ENCODE measurements at places on chromosomes 16 and 17. TPM values are rescaled to one million over a fixed set of nuclear protein-coding genes. Genes with fewer than 3 reads are reported as not detected.

RSAD1 gene
- 24.2 TPM for total RNA-seq

- DNase-seq, result no peak
Observed at GRCh38 chr17:21199856-21200255, 14.1 kb downstream of the TMEM11 start.

- no peak for DNase-seq
Observed at GRCh38 chr16:25223964-25224363, 7.2 kb downstream of the AQP8 start.

GRCh38 chr16:10993649-10994048, 49.3 kb downstream of the CLEC16A start:
- DNase-seq, result no peak

- DNase-seq, result no peak
Observed at GRCh38 chr16:51150888-51151320, at the start of gene SALL1. Gene SALL1 (minus strand): TSS chr16:51151270. CDS start chr16:51151241, 29 bp downstream.

DNA sequence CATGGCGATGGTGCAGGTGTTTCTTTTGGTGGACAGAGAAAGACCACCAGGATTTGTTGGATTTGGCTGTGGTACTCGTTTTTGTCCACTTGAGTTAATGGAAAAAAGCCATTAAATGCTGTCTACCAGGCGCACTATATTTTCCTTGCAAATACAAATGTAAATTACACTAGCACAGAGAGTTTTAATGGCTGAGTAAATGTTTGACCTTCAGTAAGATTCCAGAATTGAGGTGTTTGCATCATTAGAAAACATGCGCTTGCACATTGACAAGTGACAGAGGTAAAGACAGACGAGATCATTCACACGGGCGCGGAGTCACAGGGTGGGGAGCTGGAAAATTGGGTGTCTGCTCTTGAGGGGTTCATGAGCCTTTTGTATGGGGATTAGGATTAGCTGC, 53.5 kb upstream of the AKTIP start:
- DNase-seq, result no peak

VAT1L gene
- total RNA-seq, result 13.4 TPM

DNA sequence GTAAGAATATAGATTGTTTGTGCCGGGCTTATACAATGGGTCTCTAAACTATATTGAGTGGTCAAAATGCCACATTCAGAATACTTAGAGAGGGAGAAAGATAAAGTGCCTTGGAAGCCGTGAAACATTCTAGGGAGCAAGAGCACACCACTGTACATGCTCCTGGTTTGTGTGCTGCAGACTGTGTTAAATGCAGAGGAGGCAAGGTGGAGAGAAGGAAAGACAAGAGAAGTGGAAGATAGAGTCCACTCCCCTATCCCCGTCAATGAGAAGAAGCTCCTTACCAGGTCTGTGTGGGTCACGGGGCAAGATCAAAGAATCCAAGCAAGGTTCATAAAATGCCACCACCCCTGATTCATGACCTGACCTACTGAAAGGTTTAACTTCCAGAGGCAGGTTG, 267.1 kb upstream of the TBX2 start:
- no peak for DNase-seq

GRCh38 chr17:82080048-82080788, 14.6 kb upstream of the DUS1L start:
- DNase-seq, result no peak

DNA sequence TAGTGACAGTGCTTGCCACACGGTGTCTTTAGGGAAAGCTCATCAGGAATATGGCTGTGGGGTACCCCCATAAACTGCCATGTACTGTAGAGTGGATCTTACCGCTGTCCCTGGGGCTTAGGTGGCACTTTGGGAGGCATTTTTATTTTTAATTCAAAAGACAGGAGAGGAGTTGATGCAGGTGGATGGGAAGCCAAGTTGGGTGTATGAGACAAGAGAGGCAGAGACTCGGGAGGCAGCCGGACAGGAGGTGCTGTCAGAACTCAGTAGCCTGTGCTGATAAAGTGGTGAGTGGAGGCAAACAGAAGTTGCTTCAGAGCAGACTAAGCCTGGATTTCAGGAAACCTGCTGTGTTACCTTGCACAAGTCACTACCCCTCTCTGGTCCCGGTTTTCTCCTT, 185.9 kb downstream of the TMEM132E start:
- DNase-seq, result no peak

KRTAP9-2 gene
- not detected for total RNA-seq

SLC6A2 gene
- total RNA-seq, result not detected

GRCh38 chr17:76384987-76385891, 830 bp downstream of the SPHK1 start:
- no peak for DNase-seq

ABAT gene
- total RNA-seq, result 86.1 TPM

GRCh38 chr17:41322094-41322902, 6.8 kb upstream of the KRTAP17-1 start:
- no peak for DNase-seq

DNA sequence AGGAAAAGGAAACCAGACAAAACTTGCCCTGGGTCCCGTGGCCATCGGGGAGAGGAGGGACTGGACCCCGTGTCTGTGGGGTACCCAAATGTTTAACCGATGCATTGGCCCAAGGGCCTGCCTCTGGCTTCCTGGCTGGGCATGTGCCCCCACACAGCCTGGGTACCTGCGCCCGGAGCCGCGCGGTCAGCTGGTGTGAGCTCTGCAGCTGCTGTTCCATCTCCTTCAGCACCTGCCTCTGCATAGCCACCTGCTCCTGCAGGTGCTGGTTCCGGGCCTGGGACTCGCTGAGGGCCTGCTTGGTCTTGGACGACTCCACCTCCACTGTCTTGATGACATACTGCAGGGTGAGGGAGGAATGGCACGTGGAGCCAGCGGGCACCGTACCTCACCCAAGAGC, 31.9 kb downstream of the KIFC3 start:
- no peak for DNase-seq

GRCh38 chr17:48551214-48551555, 6.3 kb upstream of the HOXB2 start:
- no peak for DNase-seq

- no peak for DNase-seq
Observed at GRCh38 chr16:82735186-82735585, 108.4 kb downstream of the CDH13 start.

- no peak for DNase-seq
Observed at GRCh38 chr17:3796110-3796821, 4.7 kb downstream of the ITGAE start.

- no peak for DNase-seq
Observed at GRCh38 chr17:19341211-19341631, 21.3 kb downstream of the B9D1 start.

- DNase-seq, result no peak
Observed at GRCh38 chr16:21186326-21186691, 25.1 kb downstream of the ZP2 start.

TBC1D16 gene
- 35.4 TPM for total RNA-seq

DNA sequence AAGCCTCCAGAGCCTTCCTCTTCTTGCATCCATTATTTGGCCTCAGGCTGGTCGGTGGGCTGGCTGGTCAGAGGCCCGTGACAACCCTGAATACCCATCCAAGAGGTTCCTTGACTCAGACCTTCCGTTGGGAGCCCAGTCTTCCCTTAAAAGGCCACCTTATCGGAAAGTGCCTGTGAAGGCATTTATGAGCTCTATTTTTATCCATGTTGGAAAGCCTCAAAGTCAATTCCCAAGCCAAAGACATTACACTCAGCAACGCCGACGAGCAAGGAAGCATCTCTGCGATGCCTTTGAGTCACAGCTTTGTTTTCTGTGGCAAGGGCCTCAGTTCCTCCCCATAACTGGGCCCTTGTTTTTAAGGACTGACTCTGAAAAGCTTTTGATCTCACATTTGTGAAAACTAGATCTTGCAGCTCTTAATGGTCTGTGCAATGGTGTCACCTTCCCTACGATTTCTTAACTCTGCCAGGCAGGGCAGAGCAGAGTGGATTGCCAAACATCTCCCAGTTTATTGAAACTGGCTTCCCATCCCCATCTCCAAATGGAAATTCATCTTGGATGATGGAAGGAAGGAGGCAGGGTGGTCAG, 13.3 kb upstream of the SPOP start:
- no peak for DNase-seq

- DNase-seq, result no peak
Observed at GRCh38 chr17:4712526-4712925, 2.1 kb downstream of the ARRB2 start.

DNA sequence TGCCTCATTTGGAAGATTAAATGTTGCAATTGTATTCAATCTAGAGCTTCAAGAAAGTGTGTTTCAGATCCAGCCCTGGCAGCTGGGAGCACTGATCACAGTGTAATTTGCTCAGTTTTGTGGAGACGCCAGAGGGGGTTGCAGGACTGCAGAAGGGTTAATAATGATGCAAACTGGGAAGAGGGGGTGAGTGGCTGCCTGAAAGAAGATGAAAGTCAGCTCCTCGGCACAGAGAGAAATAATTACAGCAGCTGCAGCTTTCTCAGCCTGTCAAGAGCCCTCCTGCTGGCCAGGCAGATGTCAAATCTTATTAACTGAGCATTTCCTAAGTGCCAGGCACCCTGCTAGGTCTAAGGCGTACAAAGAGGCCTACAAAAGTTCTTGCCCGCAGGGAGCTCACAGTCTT, 97.7 kb downstream of the ZNF18 start:
- no peak for DNase-seq

DNA sequence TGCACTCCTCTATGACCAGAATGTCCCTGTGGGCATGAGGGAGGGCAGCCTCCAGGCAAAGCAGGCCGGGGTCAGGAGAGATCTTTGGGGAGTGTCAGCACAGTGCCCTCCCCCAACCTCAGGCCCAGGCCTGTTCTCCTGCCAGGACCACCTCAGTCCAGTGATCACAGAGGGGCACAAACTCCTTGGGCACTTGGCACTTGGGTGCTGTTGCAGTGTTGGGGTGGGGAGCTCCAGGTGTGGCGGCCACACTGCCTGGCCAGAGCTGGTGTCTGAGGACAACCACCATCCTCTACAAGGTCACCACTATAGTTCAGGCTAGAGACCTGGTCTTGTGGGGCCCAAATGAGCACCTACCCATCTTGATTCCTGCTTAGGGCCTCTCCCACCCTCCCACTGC, 37.2 kb downstream of the SMPD3 start:
- no peak for DNase-seq

DNA sequence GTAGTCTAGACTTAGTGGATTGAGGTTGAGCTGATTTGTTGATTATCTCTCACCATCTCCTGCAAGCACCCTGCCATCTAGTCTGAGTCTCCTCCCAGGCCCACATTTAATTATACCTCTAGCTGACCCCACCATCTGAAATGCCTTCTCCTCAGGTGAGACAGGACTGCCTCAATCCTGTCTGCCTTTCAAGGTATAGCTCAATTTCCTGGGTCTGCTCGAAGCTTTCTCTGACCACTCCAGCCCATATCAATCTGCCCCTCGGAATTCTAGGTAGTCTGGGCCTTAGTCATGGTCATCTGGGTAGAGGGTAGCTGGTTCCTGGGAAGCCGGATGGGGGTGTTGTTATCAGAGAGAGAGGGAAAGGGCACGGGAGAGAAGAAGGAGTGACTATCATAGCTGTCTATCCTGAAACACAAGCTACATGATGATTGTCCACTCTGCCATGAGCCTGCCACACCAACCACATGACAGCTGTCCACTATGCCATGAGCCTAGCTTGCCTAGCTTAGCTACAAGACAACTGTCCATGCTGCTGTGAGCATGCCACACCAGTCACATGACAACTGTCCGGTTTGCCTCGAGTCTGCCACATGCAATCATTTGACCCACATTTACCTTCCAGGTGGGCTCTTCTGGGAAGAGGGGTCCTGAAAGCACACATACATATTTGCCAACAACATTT, 34.4 kb downstream of the LYRM9 start:
- no peak for DNase-seq

DNA sequence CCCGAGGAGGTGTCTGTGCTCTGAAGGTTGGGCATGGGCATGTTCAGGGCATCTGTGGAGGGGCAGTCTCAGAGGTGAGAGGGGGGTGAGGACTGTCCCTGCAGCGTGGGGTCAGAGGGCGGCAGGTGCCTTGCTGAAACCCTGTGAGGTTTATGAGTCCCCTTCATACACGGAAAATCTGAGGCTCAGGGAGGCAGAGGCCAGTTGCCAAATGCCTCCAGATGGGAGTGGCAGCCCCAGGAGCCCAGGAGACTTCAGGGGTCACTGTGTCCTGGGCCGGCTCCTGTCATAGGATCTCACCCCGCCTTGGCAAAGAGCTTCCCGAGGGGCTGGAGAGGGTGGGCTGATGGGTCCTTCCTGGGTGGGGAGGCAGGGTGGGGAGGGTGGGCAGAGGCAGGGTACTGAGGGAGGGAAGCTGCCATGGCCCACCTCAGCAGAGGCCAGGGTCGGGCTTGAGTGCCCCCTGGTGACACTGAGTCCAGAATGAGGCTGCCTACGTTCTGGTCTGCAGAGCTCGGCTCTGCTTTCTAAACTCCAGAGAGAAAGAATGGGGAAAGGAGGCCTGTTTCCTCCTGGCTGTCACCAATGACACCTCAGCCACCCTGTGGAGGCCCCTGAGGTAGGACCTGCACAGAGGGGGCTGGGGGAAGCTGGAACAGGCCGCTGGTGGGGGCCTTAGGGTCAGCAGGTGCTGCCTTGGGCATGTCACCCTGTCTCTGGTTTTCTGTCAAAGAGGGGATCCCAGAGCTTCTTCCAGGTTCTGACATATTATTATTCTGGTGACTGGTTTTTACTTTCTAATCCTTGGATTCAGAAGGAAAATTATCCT, 1.1 kb downstream of the LGALS9 start:
- no peak for DNase-seq

- DNase-seq, result no peak
Observed at GRCh38 chr16:73230651-73231050, 182.7 kb upstream of the ZFHX3 start.

- no peak for DNase-seq
Observed at GRCh38 chr17:78675316-78675616, 98.1 kb upstream of the DNAH17 start.

GRCh38 chr16:85168732-85169256, 56.5 kb upstream of the CIBAR2 start:
- DNase-seq, result no peak

GRCh38 chr17:81483085-81483861, 29.3 kb downstream of the ACTG1 start:
- DNase-seq, result no peak

PYDC1 gene
- 0.78 TPM for total RNA-seq

DNA sequence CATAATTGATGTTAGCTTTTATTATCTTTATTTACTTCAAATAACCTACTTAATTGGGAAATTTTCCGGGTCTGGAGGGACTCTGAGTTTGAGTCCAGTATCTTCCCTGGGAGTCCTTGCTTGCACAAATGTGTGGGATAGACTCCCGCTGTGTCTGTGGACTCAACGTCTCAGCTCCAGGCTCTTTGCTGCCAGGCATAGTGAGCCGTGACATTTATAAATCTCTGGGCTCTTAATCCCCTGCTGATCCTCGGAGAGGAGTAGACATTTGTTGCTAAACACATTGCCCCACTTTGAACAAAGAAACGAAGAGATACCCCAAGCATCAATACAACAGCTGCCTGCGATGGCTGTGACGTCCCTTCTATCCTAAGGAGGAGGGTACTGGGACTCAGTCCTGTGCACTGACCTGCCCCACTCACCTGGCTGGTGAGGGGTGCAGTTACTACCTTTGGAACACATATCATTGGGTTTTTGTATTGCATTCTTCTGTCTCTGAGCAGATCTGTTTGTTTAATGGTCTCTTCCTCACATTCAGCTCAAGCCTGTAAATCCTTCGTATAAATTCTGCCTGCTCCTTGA, 316.9 kb downstream of the HAPSTR1 start:
- DNase-seq, result no peak

All from occipital lobe (tissue), 3 donors.